GM18507 (cell line): ENCODE measurements at places on chromosomes 2 and 18.

DNA sequence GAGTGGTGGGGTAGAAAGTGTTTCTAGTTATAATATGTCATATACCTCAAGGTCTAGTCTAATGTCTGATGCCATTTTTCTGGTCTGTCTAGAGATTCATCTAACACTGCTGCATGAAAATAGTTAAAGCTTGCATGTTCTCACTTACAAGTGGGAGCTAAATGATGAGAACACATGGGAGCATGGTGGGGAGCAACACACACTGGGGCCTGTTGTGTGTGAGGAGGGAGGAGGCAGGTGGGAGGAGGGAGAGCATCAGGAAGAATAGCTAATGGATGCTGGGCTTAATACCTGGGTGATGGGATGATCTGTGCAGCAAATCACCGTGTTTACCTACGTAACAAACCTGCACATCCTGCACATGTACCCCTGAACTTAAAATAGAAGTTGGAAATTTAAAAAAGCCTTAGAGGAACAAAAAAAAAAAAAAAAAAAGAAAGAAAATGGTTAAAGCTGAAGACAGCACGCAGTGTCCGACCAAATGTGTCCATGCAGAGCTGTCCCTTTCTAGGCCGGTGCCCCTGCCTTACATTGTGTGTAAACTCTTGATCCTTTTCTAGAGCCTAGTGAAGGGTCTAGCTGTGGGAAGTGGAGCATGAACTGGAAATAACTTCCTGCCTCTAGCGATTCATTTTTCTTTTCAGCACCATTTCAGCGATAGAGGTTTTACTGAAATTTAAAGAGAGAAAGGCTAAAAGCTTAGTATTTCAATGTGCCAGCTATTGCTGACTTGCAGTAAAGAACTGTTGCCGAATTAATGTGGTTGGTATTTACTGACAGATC, 94.0 kb downstream of the FMNL2 start:
- DNase-seq, result no peak

DNA sequence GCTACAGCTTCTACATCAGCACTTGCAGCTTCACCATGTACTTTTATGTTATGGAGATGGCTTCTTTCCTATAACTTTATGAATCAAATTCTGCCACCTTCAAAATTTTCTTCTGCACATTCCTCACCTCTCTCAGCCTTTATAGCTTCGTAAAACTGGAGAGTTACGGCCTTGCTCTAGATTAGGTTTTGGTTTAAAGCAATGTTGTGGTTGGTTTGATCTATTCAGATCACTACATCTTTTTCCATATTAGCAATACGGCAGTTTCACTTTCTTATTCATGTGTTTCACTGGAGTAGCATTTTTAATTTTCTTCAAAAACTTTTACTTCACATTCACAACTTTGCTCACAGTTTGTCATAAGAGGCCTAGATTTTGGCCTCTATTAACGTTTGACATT, 242.9 kb upstream of the GYPC start:
- no peak for DNase-seq

GRCh38 chr2:205706769-205707381, 24.6 kb downstream of the NRP2 start:
- peak; percentile 51 for DNase-seq

- no peak for DNase-seq
Observed at GRCh38 chr2:52622266-52622665, 1145.3 kb upstream of the CHAC2 start.

DNA sequence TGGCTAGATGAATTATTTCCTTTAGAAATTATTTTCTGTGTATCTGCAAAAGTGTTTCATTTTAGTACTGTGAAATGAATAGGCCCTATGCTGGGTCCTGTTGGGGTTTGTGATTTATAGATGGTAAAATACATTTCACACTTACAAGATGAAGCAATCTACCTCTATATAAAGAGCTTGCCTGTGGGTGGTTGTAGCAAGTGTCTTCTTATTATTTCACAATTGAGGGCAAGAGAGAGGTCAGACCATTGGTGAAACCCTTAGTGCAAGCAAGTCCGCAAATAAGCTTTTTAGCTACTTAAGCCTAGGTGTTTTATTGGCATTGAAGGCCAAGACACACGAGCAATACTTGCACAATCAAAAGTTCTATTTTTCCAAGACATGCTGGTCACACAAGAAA, 153.1 kb downstream of the FMNL2 start:
- DNase-seq, result no peak

GRCh38 chr2:44550561-44550960, 188.8 kb downstream of the CAMKMT start:
- DNase-seq, result no peak

- no peak for DNase-seq
Observed at GRCh38 chr2:168220965-168221819, 26.2 kb downstream of the STK39 start.

- peak; percentile 30 for DNase-seq
Observed at GRCh38 chr2:232444409-232445148, 11.4 kb upstream of the ALPI start.

DNA sequence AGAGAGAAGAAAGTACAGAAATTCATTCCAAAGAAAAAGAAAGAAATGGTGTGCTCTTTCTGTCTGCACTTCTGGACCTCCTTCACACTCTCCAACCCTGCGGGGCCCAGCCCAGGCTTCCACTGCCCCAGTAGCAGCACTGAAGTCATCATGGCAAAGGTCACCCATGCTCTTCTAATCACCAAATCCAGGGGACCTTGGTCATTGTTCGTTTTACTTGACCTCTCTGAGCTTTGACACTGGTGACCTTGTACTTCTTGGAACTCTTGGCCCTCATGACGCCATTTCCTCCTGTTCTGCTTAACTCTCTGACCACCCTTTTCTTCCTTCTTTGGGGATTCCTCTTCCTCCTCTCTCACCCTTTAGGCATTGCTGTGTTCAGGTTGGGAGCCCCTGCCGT, 105.6 kb downstream of the SMAD7 start:
- no peak for DNase-seq

DNA sequence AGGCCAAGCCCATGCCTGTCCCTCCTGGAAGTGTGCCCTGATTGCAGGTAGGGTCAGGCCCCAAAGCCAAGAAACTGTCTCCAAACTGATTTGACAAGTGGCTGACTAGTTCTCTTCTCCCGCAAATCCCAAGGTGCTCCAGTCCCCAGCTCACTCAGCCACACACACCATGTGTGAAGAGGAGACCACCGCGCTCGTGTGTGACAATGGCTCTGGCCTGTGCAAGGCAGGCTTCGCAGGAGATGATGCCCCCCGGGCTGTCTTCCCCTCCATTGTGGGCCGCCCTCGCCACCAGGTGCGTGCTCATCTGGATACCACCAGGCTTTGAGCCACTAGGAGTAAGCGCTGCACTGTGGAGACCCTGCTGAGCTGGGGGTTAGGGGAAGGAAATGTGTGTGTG, 8.3 kb downstream of the ACTG2 start:
- DNase-seq, result no peak

DNA sequence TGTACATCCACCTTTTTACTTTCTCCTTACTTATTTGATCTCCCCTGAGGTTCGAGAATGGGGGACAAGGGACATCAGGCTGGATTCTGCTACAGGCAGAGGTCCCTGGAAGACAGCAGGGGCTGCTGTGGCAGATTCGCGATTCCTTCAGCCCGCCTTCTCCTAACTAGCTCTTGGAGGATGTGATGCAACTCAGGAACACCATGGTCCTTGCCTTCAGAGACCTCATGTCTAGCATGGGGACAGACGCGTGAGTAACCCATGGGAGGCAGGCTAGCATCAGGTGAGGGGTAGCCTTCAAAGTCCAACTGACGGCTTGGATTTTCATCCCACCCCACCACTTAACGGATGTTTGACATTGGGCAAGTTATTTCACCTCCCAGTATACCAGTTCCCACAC, 869 bp upstream of the TCF23 start:
- DNase-seq, result no peak

GRCh38 chr2:105428387-105429018, 29.7 kb upstream of the FHL2 start:
- no peak for DNase-seq

DNA sequence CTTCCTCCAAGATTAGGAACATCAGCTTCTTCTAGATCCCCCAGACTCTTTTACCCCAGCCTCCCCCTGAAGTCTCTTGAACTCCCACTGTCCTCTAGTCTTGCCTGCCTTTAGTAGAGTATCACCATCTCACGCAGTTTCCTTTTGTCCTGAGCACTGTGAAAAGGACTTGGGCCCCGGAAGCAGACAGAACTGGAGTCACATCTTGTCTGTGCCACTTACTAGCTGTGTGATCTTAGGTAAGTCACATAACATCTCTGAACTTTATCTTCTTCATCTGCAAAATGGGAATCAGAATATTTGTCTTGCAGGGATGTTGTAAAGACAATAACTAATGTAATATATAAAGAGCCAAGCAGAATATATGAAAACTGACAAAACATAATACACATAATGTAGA, 8.4 kb upstream of the TRABD2A start:
- no peak for DNase-seq

DNA sequence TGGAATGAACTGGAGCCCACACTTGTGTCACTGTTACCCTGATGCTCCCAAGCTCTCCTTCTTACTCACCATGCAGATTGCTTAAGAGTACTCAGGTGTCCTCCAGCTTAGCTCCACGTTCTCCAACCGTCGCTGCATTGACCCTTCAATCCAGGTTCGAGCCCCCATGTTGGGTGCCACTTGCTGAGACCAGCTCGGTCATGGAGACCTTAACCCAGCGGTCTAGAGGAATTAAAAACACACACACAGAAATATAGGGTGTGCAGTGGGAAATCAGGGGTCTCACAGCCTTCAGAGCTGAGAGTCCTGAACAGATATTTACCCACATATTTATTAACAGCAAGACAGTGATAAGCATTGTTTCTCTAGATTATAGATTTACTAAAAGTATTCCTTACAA, 229.1 kb upstream of the APCDD1 start:
- no peak for DNase-seq

- DNase-seq, result no peak
Observed at GRCh38 chr2:64298161-64298560, 153.9 kb upstream of the PELI1 start.

- DNase-seq, result no peak
Observed at GRCh38 chr2:42254186-42254895, 85.2 kb downstream of the EML4 start.

- no peak for DNase-seq
Observed at GRCh38 chr2:235936493-235936892, 231.7 kb downstream of the GBX2 start.

DNA sequence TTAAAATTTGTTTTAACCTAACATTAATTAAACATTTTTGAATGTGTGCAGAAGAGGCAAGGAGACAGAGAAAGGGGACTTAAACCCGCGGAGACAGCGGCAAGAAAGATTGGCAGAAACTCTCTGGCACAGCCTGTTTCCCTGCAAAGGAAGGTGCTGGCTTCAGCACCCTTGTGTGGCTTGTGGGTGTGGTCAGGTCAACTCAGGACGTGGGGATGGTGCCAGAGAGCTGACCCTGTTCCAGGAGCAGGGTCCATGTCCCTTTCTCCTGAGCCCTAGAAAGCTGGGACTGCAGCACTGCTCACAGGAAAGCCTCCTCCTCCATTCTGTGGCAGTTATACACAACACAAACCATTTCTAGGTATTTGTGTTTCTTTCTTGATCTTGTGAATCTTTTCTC, 176.2 kb upstream of the ST6GAL2 start:
- DNase-seq, result no peak

DNA sequence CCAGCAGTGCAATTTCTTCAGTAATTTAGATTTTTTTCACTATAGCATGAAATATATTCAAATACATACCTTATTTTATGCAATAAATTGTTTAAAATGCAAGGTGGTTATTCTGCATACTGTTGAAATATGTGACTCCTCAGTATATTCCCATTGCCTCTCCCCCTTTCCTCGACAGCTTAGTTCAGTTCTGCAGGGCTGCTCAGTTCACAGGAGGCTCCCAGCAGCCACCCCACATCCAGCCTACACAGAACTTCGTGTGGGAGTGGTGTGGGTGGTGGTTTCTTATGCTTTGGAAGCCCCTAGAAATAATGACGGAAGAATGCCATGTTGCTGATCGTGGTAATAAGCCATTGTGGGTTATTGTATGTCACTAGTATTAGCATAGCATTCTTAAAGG, 79.7 kb downstream of the FAM210A start:
- no peak for DNase-seq

- no peak for DNase-seq
Observed at GRCh38 chr2:120226316-120226715, 3.1 kb upstream of the TMEM185B start.

DNA sequence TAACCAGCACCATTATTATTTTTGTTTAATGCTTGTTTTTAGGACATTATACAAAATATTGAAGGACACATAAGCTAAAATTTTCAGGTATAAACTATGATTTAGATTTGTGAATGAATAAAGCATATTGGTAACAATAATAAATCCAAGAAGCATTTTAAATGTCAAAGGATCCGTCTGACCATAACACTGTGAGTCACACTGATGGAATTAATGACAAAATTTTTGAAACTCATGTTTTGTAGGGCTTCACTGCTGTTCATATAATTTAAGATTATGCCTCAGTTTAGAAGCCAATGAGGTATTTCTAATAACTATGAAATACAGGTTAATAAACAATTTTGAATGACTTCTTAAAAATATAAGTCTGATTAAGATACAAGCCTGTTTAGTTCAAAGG, 124.6 kb downstream of the TMEFF2 start:
- DNase-seq, result no peak

DNA sequence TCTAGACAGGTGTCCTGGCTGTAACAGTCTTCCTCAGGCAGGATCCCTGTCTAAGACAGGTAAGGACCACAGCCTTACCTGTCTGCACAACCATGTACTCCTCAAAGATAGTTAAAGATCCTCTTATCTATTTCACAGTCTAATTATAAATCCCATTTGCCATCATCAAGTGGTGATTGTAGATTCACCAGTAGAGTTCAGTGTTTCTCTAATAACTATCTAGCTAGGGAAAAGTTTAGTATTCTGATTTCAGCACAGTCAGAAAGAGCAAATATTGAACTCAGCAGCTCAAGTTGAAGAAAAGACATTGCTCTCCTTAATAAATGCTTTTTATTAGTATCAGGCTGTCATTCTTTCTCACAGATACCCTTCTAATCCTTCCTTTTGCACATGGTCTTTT, 1305.5 kb upstream of the NXPH2 start:
- no peak for DNase-seq

DNA sequence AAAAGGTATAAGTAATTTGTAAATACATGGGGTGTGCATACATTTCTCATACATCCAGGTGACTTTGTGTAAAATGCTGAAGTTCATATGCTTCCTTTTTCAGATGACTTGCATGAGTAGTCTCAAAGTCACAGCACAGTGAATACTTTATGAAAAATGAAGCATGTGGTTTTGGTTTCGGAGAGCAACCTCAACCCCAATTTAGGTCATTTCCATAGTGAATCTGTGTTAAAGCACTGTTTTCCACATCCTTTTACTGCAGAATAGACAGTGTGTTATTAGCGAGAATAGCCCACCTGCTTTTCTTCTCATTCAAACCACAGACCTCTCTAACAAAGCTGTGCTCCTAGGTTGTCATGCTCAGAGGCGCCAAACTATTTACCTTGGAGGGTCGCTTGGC, 204.4 kb upstream of the RASGRP3 start:
- DNase-seq, result peak; percentile 28

GRCh38 chr18:12076424-12077140, 17.1 kb upstream of the ANKRD62 start:
- no peak for DNase-seq

- DNase-seq, result peak; percentile 42
Observed at GRCh38 chr2:205925373-205926337, 160.3 kb downstream of the INO80D start.

GRCh38 chr2:230042195-230042594, 26.5 kb downstream of the SLC16A14 start:
- no peak for DNase-seq
